ENCODE measurements at places on chromosomes 4 and X.

DNA sequence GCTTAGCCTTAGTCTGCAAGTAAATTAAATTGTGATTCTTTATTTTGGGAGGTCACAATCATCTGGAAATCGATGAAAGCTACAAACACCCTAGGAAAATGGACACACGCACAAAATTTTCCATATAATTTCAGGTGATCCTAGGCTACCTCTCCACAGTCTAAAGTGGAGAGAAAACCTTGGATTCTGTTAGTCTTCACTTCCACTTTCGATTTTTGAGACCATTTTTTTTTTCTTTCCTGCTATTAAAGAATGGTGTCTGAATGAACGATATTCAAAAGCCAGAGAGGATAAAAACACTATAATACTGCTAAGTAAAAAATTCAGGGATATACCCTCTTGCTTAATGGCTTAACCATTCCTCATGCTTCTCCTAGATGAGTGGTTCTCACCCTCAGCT, 1.7 kb downstream of the FBXL5 start:
- DNase-seq, result no peak

DNA sequence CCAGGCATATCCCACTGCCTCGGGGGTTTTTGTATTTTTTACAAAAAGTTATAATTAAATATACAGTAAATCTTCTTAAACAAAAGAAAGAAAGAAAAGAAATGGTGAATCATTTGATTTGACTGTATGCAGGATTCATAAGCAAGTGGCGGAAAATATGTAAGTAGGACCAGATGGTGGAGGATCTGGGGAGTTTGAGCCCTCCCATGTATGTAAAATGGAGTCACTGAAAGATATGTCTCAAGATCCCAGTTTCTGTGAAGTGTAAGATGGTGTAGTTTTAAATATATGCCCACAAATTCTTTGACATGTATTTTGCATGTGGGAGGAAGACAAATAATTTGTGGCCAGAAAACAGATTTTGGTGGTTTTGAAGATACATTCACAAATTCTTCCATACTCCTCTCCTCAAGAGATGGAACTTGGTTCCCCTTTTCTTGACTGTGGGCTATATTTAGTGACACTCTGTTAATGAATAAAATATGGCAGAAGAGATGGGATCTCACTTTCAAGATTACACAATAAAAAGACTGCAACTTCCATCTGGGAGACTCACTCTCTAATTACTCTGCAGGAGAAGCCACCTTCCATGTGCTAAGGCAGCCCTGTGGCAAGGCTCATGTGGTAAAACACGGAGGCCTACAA, 133.6 kb upstream of the S100G start:
- no peak for DNase-seq

DNA sequence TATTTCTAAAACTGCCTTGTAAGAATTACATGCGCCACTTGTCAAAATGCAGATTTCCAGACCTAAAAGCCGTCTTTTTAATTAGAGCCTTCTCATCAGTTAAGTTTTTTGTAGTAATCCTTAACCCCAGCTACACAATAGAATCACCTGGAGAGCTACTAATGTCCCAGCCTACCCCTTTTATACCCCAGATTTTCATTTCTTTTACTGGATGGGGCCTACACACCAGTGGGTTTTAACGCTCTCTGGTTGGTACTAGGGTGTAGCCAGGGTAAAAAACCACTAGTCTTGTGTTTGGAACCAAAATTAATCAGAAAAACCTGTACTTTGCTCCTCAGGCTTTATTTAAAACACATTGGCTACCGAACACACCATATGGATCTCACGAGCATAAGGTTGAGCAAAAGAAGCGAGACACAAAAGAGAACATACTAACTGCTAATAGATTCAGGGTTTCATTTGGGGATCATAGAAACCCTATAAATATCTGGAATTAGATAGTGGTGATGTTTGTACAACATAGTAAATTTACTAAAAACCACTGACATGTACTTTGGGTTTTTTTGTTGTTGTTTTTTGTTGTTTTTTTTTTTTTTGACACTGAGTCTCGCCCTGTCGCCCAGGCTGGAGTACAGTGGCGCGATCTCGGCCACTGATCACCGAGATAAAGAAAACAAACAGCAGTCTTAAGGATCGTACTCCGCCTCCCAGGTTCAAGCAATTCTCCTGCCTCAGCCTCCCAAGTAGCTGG, 30.6 kb downstream of the BBS12 start:
- no peak for DNase-seq

DNA sequence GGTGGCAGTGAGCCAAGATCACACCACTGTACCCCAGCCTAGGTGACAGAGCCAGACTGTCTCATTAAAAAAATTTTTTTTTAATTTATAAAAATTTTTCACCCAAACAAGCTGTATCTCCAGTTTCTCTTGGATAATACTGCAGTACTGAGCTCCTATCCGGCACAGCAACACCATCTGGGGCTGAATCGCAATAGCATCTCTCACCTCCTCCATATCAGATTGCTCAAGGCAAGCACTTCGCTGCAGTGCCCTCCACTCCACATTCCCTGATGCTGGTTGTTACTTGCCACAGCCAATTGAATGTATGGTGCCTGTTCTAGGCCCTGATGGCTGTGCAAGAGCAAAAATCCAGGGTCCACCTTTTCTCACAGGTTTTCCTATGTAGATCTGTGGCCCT, 69.3 kb upstream of the FAM241A start:
- DNase-seq, result no peak

DNA sequence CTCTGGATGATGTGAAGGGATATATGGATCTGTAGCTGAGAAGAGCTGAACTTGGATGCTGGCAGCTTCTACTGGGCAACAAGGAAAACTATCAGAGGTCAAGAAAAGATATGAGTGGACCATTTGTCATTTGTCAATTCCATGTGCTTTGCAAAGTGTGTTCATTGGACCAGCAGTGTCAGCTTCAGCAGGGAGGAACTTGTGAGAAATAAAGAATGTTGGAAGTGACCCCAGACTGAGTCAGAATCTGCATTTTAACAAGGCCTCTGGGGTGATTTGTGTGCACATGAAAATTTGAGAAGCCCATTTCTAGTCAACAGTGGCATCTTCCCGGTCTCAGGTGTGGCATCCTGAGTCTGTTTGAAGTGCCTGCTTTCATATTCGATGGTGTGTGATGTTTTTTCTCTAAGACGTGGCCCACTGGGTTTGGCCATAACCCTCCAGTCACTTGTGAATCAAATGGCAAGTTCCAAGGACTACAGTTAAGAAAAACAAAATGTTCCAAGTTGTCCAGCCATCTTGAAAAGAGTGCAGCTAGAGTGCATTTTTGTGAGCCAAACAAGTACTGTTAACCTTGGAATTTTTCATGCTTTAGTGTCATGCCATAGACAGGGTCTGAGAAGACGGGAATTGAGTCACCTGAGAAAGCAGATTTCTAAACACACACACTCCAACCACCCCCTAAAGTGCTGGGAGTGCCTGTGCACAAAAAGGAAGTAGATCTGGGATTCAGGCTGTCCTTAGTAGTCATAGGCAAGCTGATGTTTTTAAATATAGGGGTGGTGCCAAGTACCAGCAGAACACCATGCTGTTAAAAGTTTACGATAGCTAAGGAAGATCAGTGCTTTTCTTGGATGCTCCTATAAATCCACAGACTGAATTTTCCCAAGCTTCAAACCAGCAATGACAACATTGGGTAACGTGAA, 26.4 kb downstream of the GPM6B start:
- no peak for DNase-seq

GRCh38 chr4:88866862-88867550, 169.4 kb upstream of the NAP1L5 start:
- no peak for DNase-seq

- DNase-seq, result no peak
These were observed 178.5 kb downstream of the GABRB1 start for GRCh38 chr4:47209833-47210232.

DNA sequence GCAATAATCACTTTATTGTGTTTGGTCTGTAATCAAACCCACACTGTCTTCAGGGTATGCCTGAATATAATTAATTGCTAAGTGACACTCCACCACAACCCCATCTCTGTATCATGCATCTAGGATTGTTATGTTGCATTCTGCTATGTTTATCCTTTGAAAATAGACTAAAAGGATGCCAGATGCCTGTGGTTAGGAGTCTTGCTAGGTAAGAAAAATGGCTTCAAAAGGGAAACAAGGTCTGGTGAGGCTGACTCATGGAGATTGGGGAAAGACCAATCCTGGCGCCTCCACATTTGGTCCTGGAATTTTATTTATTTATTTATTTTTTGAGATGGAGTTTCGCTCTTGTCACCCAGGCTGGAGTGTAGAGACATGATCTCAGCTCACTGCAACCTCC, 360.5 kb upstream of the SLC7A11 start:
- no peak for DNase-seq

DNA sequence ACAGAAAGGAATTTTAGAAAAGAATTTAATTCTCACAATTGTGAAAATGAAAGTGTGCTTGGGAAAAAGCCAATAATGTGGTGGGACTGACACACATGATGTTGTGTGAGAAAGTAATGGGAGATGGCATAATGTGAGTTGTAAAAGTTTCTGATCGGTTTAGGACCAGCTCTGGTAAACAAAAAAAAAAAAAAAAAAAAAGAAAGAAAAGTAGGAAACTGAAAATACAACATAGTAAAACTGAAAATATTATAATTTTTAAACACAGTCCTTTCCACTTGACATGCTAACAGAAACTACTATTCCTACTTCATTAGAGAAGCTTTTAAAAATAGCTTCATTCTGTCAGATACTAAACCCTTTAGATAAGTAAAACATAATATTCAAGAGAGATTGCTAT, 28.2 kb downstream of the RAP1GDS1 start:
- DNase-seq, result no peak

DNA sequence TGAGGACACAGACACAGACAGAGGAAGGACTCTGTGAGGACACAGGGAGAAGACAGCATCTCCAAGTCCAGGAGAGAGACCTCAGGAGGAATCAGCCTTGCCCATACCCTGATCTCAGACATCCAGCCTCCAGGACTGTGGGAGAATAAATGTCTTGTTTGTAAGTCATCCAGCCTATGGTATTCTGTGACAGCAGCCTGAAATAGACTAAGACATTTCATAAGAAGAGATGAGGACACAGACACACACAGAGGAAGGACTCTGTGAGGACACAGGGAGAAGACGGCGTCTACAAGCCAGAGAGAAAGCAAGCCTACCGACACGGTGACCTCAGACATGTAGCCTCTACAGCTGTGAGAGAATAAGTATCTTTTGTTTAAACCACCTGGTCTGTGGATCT, 112.1 kb downstream of the DHRSX start:
- DNase-seq, result no peak

DNA sequence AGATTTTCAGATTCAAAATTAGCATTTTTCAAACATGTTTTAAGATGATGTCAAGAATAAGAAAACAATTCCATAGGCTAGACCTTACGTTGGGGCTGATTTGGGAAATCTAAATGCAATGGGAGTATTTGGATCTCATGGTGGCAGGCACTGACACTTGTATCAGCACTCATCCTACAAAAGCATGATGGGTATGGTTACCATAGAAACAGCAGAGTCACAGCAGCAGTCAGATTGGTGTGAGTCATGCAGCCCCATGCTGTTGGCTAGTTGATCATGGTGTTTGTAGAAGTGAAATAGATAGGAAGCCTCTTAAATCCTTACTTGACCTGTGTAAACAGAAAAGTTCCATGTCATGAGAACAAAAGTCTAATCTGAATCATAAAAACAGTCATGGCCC, 1637.3 kb upstream of the PABPC4L start:
- DNase-seq, result no peak

DNA sequence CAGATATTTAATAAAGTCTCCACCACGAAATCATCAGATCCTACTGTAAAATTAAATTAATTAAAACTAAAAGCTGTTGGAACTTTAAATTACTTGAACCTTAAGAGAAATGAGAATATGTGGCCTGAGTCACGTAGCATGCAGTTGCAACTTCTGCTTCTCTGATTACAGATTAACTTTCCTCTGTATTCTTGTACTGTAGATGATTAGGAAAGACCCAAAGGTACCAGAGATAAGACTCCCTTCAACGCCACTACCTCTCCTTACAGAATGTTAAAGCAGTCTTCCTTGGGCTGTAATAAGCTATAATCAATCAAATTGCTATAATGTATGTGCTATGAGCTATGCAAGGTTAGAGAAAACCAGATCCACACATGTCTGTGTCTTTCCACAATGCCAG, 47.9 kb downstream of the FAM13A start:
- DNase-seq, result no peak

- DNase-seq, result no peak
These were observed 795.6 kb upstream of the GALNTL6 start for GRCh38 chr4:171017593-171017992.

DNA sequence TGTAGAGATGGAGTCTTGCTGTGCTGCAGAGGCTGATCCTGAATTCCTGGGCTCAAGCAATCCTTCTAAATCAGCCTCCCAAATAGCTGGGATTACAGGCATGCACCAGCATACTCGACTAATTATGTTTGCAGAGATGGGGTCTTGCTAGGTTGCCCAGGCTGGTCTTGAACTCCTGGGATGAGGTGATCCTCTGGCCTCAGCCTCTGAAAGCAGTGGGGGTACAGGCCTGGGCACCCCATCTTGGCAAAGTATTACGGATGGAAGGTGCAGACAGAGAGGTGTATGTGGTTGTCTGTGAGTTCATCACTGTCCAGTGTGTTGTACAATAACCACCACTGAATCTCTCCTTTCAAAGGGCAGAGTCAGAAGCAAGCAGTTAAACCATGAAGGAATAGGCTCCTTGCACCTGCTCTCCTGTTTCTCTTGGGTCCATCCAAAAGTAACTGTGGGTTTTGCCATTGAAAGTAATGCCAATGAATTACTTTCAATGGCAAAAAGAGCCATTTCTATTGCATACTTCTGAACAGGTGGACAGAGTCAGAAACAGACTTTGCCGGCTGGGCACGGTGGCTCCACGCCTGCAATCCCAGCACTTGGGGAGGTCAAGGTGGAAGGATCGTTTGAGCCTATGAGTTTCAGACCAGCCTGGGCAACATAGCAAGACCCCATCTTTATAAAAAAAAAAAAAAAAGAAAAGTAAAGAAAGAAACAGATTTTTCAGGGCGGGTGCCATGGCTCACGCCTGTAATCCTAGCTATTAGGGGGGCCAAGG, 7.0 kb upstream of the AKAP17A start:
- no peak for DNase-seq

GRCh38 chrX:142978130-142978684, 47.5 kb upstream of the SPANXN4 start:
- DNase-seq, result no peak

DNA sequence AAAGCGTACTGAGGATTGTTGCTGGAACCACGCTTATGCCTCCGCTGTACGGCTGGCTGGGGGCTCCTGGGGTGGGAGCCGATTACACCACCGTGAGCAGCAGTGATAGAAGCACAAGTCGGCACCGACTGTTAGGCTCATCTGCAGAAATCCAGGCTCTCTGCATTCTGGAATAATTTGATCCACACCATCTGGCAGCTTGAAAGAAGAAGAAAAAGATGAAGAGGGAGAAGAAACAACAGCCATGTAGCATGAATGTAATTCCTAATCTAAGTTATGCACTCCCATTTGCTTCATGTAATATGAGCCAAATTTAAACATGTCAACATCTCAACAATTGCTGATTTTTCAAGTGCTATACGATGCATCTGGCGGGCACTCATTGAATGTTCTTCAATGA, 84.6 kb upstream of the DHX15 start:
- DNase-seq, result no peak
